ENCODE measurements at places on chromosomes 4 and X. TPM values are rescaled to one million over a fixed set of nuclear protein-coding genes. Genes with fewer than 3 reads are reported as not detected.

DNA sequence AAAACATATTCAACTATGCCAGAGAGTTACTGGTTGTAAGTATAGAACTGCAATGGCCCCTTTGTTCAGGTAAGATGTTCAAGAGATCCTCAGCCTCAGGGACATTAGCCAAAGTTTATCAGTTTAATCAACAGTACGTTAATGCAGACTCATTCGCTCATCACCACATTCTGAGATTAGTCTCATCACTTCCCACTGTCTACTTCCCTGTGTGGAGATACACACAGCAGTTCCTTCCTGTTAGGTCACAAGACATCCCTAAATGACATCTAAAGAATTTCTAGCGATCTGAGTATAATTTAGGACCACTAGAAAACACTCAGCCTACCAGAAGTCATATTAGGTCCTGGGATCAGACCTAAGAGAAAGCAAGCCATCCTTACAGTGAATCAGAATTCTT is 10.4 kb downstream of the SLC10A7 start:
- H3K4me1 ChIP-seq = no peaks in the 10 kb centered on the region
- H3K27me3 ChIP-seq = no peaks in the 10 kb centered on the region
- peaks cover 3% of the 10 kb centered on the region for H3K36me3 ChIP-seq
- no peak overlapping the region for H3K27ac ChIP-seq
- no peak overlapping the region for H3K4me3 ChIP-seq
- no peak for DNase-seq

GRCh38 chr4:142311916-142312315 is 534.2 kb downstream of the INPP4B start:
- DNase-seq = no peak
- no peak overlapping the region for H3K4me3 ChIP-seq
- no peaks in the 10 kb centered on the region for H3K36me3 ChIP-seq
- no peaks in the 10 kb centered on the region for H3K27me3 ChIP-seq
- H3K4me1 ChIP-seq = no peaks in the 10 kb centered on the region

DNA sequence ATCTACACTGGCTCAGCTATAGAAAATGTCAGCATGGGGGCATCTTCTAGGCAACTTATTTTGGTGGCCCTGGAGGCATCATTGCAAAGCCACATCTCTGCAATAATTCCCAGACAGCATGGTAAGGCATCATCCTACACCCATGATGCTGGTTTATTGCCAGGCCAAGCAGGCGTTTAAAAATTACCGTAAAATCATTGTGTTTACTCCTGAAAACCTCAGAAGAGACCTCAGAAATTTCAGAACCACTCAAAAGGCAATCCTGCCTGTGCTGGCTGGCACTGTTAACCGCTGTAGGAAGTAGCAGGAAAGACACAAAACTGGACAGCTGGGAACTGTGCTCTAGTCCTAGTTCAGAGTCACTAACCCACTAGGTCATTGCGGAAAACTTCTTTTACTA is 63.2 kb downstream of the MID1 start:
- DNase-seq = no peak
- H3K36me3 ChIP-seq = no peaks in the 10 kb centered on the region
- H3K4me3 ChIP-seq = no peak overlapping the region
- no peak overlapping the region for H3K27ac ChIP-seq
- H3K4me1 ChIP-seq = no peaks in the 10 kb centered on the region
- H3K27me3 ChIP-seq = no peaks in the 10 kb centered on the region

DNA sequence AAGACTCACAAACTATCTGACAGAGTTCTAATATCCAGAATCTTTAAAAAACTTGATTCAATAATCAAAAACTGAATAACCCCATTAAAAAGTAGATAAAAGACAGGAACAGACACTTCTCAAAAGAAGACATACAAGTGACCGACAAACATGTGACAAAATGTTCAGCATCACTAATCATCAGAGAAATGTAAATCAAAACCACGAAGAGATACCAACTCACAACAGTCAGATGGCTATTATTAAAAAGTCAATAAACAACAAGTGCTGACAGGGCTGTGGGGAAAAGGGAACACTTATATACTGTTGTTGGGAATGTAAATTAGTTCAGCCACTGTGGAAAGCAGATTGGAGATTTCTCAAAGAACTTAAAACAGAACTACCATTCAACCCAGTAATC is 138.1 kb upstream of the RASGEF1B start:
- no peaks in the 10 kb centered on the region for H3K27me3 ChIP-seq
- no peaks in the 10 kb centered on the region for H3K36me3 ChIP-seq
- H3K27ac ChIP-seq = no peak overlapping the region
- DNase-seq = no peak
- peaks cover 12% of the 10 kb centered on the region for H3K4me1 ChIP-seq

DNA sequence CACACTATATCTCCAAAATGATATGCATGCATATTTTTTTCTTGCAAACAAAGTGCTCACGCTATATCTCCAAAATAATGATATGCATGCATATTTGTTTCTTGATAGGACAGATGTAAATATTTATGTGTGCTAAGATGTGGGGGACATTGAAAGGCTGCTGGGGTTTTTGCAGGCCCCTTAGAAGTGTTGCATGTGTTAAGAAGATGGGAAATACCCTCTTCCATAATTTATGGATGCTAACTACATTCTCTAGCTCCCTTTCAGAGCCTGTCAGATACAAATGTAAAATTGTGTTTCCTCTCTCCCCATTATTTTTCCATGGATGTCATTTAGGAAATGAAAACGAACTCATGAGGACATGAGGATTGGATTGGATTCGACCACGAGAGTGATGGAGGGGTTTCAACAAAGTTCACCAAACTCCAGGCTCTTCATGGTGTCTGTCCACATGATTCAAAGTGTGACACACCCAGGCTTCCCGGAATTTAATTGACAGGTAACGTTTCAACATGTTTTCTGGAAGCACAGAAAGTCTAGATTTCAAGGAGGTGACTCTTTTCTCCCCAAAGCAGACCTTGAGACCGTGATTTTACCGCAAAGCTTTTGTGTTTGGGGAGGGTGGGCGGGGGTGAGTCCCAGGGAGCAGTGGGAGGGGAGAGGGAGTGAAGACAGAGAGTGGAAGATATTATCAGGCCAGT is 94.4 kb upstream of the CD99 start:
- no peaks in the 10 kb centered on the region for H3K27me3 ChIP-seq
- no peaks in the 10 kb centered on the region for H3K36me3 ChIP-seq
- H3K4me1 ChIP-seq = no peaks in the 10 kb centered on the region

DNA sequence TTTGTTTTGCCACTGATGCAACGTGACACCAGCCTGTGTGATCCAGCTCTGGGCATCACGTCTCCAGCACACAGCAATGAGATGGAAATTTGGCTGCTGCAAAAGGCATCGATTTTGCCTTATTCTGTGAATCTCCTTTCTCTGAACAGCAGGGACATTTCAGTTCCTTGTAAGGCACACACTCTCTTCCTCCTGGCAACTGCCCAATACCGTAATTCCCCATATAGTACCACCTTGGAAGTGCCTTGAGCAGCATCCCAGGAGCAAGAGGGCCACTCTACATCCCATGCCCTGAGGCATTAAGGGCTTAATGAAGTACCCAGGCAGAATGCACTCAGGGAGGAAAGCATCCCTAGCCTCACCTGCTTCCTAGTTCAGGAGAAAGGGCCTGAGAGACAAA is 10.5 kb upstream of the MAMLD1 start:
- H3K4me3 ChIP-seq = no peak overlapping the region
- no peaks in the 10 kb centered on the region for H3K27me3 ChIP-seq
- no peaks in the 10 kb centered on the region for H3K4me1 ChIP-seq
- H3K27ac ChIP-seq = no peak overlapping the region
- no peaks in the 10 kb centered on the region for H3K36me3 ChIP-seq

DNA sequence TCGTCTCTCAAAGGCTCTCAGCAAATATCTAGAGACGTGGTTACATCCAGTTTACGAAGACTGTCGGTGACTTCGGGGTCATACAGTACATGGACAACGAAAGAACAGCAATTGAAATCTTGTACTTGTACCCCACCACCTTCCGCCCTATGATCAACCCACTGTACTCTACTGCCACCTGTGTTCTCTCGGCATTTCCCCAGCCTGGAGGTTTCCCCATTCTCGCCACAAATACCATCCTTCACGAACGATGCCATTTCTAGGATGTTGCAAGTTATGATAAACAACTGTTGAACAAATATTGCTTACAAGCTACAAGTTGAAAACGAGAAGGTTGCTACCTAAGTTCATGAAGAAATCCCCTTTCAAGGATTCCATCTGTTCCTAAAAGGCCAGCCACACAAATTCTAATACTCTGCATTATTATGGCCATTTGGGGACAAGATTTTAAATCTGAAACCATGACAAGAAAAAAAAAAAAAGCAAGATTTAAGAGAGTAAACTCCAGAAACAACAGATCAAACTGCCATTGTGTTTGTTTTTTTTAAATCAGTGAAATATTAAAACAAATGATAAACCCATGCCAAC is 1.6 kb downstream of the APBB2 start:
- no peak overlapping the region for H3K27ac ChIP-seq
- peaks cover 14% of the 10 kb centered on the region for H3K4me1 ChIP-seq
- H3K27me3 ChIP-seq = no peaks in the 10 kb centered on the region
- H3K4me3 ChIP-seq = peak overlapping the region; percentile 90

- peaks cover 2% of the 10 kb centered on the region for H3K27me3 ChIP-seq
- no peaks in the 10 kb centered on the region for H3K4me1 ChIP-seq
- no peak overlapping the region for H3K27ac ChIP-seq
- H3K4me3 ChIP-seq = no peak overlapping the region
- H3K36me3 ChIP-seq = no peaks in the 10 kb centered on the region
Observed at GRCh38 chrX:79154596-79155359, 10.3 kb downstream of the GPR174 start.

GRCh38 chr4:133068083-133068482 is 81.0 kb upstream of the PCDH10 start:
- H3K4me1 ChIP-seq = no peaks in the 10 kb centered on the region
- no peaks in the 10 kb centered on the region for H3K27me3 ChIP-seq
- H3K4me3 ChIP-seq = no peak overlapping the region
- H3K36me3 ChIP-seq = no peaks in the 10 kb centered on the region

GRCh38 chr4:146916479-146917076 is 29.1 kb downstream of the TTC29 start:
- no peak overlapping the region for H3K27ac ChIP-seq
- no peak overlapping the region for H3K4me3 ChIP-seq
- DNase-seq = no peak
- no peaks in the 10 kb centered on the region for H3K27me3 ChIP-seq

NPY5R gene
- total RNA-seq = 3.0 TPM

LEF1 gene
- 14.5 TPM for total RNA-seq

HS6ST2 gene
- total RNA-seq = 2.0 TPM

MMRN1 gene
- total RNA-seq = 28.9 TPM

All from kidney (tissue), 22 donors.